Left renal pelvis (tissue), 4 donors: ENCODE measurements at places on chromosomes 7 and 10.

GRCh38 chr10:120666308-120666707, 184.9 kb upstream of the WDR11 start:
- DNase-seq = no peak

- DNase-seq = no peak
Observed at GRCh38 chr7:42278344-42278743, 41.3 kb upstream of the GLI3 start.

DNA sequence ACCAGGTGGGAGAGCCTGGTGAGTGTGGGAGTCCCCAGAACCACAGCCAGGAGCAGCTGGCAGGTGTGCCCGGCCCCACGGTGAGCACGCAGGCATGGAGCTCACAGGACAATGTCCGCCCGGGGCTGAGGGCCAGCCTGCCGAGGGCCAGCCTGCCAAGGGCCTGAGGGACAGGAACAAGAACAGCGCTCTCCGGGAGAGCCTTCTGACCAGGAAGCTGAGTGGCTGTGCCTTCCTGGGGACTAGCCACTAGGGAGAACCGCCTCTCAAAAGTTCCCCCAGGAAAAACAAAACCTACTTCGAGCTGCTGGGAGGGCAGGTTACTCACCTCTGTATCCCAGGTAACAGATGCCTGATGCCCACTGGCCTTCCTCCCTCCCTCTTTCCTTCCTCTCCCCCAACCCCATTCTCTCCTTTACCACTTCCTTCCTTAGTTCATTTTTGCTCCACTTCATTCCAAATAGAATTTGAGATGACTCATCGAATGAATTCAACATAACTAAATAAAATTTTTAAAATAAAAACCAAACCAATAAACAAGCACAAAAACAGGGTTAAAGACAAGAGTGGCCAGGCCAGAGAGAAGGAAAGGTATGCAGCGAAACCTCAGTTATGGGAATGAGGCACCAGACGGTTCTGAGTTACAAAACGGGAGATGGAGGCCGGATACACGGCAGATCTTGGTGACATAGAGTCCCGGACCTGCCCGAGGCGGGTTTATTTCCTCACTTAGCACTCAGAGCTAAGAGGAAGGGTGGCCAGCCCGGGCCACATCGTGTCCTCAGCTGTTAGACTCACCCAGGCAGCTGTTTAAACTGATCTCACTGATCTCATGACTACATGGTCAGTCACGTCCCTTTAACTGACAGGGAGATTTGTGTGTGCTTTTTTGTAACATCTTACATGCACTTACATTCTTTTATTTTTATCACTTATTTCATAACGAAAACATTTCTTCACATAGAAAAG, 128.5 kb downstream of the TNS3 start:
- no peak for DNase-seq

DNA sequence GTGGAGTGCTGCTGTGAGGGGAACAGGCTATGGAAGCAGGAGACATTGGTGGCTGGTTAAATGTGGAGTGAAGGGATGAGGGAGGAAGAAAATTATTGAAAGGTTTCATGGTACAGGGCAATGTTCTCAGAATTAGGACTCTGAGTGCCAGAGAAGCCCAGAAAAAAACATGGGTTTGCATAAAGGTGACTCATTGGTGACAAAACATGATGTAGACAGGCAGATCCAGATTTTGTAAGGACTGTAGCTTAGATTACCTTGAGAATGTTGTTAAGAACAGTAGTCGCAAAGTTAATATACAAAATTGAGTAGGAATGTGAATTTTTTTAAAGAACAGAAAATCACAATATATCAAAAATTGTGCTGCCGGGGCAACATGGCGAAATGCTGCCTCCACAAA, 134.9 kb upstream of the ZNF438 start:
- no peak for DNase-seq

DNA sequence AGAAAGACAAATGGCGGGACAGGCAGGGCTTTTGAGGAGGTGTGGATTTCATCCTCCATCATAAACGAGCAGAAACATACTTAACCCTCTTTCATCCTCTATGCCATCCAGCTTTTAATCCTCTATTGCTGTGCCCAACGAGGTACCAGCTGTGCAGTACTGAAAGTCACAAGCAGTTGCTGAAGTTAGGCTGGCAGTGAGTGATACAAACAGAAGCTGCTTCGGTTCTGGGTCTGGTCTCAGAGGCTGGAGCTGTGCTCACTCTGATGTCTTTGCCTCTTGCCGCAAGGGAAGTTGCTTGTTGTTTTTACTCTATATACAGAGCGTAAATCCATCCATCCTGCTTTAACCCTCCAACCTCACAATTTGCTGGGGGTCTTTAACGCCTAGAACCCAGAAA, 235.2 kb downstream of the CELF2 start:
- no peak for DNase-seq

GRCh38 chr10:63712717-63713115, 191.5 kb downstream of the REEP3 start:
- no peak for DNase-seq

GRCh38 chr7:28832669-28833068, 125.5 kb downstream of the TRIL start:
- no peak for DNase-seq

GRCh38 chr7:117666031-117666430, 186.2 kb downstream of the CFTR start:
- DNase-seq = no peak

DNA sequence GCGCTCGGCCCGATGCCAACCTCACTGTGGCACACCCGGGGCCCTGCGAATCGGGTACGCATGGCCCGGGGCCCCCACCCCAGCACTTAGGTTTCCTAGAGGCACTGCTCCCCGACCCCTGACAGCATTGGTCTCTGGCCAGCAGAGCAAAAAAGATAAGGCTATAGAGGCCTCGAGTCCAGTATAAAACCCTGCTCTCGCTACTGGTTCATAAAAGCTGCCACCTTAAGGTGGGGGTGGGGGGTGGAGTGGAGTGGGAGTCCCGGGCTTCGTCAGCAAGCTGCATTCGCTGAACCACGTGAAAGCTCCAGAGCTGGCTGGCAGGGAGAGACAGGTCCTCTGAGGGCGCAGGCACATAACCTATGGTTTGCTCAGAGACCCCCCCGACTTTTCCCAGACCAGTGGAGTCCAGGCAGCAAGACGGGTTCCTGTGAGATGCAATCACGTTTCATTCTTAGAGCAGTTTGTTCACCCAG, 1.3 kb downstream of the KAZALD1 start:
- no peak for DNase-seq

GRCh38 chr7:2048531-2048930, 184.2 kb downstream of the MAD1L1 start:
- no peak for DNase-seq

DNA sequence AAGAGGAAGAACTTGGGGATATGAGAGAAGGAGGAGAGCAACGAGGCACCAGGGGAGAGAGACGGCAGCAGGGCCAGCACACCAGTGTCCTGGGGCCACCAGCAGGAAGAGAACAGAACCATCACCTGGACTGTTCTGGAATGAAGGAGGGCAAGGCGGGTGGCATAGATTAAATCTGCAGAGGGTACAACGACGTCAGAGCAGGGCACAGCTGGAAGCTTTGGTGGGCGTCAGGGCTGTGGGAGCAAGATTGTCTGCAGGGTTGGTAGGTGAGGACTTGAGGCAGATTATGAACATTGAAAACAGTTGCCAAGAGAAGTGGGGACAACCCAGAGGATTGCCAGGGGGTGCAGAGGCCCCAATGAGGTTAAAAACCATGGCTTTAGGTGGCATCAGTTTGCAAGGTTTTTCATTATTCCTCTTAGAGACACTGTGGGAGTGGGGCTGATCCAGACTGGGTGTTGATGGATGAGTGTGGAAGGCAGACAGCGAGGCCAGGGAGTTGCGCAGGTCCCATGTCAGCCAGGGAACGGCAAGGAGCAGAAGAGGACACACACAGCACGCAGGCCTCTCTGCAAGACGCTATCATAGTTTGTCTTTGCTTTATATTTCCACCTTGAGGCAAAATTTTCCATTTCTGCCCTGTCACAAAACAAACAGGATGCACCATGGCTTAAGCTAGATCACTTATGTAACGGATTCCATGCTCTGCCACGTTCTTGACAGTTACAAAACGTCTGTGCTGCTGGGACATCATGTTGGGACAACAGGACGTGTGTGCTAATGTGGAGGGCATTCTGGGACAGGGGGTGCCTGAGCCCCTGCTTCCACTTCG, 52.5 kb upstream of the LEP start:
- DNase-seq = no peak

DNA sequence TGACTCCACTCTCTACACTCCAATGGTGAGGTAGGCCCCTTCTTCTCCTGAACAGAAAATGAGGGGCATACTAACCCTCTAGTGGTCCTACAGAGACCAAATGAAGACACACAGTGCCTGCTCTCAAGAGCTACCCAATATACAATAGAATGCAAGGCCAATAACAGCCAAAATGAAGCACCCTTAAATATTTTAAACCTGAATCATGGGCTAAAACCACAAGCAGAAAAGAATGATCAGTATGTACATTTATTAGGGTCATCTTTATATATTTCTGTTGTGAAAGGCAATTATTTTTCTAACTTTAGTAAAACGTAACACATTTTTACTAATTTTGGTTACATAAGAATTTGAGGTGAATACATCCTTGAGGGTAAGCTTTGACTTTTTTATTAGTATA, 49.9 kb upstream of the COL1A2 start:
- no peak for DNase-seq

DNA sequence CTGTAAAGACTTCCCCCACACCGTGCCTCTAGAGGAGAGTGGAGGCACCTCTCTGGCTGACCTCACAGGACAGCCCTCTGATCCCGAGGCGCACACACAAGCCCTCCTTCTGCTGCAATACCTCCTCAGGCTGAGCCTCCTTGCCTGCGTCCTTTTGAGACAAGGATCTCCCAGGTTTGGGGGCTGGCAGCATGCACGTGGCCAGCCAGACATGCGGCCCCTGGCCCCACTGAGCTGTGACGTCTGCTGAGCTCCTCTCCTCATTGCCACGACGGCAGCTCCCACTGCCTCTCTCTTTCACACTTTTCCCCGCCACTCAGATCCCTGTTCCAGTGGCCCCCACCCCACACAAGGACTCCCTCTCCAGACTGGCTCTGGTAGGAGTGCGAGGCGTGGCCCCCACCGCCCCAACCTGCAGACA, 12.2 kb upstream of the DNAAF5 start:
- DNase-seq = no peak

DNA sequence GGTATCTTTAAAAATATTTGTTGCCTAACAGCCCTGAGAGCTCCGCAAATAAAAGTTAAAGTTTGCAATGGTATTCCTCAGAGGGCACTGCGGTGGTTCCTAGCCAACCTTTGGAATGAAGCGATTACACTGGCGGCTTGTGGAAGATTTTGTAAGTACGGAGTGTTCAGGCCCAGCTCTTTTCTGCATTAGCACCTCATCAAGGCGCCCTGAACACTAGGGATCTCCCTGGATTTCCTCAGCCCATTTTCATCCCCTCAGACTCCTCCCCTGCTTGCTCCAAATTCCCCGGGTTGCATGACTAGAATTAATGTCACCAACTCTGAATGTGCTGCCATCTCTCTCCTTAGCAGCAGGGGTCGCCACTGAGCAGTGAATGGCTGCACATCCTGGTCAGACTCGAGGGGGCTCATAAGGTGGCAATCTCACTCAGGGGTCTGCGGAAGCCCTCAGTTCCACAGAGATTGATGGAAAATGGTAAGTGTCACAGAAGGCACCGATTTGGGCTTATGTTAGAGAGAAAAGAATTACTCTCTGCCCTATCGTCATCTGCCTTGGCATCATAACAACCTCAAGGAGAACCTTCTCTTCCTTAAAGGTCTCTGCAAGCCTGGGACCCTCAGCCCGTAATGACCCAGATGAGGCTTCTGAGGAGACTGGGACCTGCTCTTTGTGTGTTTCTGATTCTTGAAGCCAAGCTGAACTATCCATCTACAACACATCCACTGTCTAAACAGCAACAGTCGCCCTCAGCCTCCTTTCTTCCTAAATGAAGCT, 262.8 kb upstream of the AOAH start:
- no peak for DNase-seq

DNA sequence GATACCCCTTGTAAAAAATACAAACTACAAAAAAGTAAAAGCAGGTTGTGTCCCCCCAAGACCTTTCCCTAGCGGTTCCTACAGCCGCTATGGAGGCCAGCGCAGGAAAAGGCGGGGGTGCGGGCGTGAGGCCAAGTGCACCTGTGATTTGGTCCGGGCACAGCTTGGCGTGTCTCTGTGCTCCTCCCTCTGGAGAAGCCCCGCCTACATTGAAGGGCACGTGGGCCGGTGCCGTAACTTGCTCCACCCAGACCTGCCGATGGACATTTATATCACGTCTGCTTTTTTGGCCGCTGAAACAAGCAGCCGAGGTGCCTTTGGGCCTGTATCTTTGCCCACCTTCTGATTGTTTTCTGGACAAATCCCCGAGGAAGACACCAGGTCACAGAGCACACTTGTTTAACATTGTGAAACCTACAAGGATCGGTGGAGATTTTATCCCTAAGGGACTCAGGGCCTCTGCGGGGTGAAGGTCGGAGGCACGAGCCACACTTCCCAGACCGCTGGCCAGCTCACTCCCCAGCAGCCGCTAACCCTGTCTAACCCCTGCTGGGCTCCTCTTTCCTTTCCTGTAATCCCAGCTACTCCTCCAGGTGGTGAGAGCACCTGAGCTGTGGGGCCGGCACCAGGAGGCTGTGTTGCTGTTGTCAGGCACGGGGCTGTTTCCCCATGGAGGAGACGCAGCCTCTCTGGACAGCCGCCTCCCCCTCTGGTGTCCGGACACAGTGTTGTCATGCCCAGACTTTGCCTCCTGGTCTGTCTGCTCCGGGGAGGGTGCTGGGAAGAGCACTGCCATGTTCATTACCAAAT, 18.8 kb upstream of the INPP5A start:
- no peak for DNase-seq

GRCh38 chr7:151232917-151233701, 826 bp downstream of the CHPF2 start:
- DNase-seq = no peak

GRCh38 chr7:23338439-23338838, 39.3 kb downstream of the MALSU1 start:
- DNase-seq = no peak

- DNase-seq = no peak
Observed at GRCh38 chr10:127175357-127176110, 20.9 kb downstream of the INSYN2A start.

- DNase-seq = no peak
Observed at GRCh38 chr10:123402656-123403055, 248.5 kb downstream of the BUB3 start.

- DNase-seq = no peak
Observed at GRCh38 chr7:148944935-148945934, 61.1 kb upstream of the EZH2 start.

DNA sequence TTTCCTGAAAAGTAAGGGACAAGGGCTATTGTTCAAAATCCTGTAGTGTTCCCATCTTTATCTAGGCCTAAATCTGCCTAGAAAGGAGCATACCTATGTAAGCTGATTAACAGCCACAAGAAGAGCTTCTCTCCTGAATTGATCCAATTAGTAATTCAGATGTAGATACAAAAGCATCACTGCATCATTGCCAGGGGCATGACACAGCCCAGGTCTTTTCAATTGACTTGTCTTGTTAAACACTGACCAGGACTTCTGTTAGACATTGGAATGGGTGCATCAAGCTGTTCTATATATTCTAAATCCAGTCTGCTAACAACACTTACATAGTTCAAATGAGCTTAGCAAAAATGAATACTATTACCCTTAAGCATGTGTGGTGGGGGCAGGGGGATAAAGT, 589.2 kb downstream of the INHBA start:
- DNase-seq = no peak

GRCh38 chr10:46236941-46237681, 49.7 kb upstream of the ANTXRL start:
- no peak for DNase-seq
